ENCODE measurements at places on chromosomes 4 and X.

GRCh38 chr4:161841759-161842158 lies 322.0 kb downstream of the FSTL5 start:
- DNase-seq: no peak

DNA sequence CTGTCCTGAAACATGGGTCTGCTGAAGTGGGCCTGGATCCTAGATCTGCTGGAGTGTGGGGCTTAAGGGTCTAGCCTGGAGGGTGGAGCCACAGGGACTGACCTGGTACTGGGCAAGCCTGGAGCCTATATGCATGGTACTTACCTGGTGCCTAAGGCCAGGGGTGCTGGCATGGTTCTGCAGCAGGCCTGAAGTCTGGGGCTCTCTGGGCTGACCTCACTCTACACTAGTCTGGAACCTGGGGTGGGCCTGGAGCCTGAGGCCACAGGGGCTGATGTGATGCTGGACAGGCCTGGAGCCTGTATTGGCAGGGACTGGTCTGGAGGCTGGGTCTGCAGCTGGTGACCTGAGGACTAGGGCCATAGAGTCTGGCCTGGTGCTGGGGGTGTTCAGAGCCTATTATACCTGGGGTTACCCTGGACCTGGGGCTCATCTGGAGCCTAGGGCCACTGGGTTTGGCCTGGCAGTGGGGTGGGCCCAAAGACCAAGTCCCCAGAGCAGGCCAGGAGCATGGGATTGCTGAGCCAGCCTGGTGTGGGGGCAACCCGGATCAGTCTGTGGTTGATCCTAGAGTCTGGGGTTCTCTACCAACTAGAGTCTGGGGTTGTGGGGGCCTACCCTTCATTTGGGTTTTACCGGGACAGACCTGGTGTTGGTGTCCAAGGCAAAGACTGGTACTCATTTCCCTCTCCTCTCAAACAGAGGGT lies 179.6 kb downstream of the SLC4A4 start:
- DNase-seq: no peak

DNA sequence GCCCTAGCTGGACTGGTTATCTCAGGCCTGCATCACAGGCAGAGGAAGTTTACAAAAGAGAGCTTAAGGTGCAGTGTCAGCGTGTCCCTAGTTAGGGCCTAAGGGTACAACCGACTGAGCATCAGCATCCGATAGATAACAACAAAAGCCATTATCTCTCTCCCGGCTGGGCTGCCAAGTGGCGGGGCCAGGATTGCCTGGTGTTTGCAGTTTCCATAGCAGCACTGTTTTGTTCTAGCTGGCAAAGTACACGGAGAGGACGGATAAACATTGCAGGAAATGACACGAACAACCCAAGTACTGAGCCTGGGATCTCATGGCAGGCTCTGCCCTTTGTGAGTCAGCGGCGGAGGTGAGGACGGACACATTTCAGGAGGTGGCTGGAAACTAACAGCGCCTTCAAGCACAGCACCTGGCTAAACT lies 104.7 kb upstream of the NOCT start:
- DNase-seq: peak; percentile 83

GRCh38 chr4:2902126-2902525 lies 58.5 kb downstream of the ADD1 start:
- no peak for DNase-seq

DNA sequence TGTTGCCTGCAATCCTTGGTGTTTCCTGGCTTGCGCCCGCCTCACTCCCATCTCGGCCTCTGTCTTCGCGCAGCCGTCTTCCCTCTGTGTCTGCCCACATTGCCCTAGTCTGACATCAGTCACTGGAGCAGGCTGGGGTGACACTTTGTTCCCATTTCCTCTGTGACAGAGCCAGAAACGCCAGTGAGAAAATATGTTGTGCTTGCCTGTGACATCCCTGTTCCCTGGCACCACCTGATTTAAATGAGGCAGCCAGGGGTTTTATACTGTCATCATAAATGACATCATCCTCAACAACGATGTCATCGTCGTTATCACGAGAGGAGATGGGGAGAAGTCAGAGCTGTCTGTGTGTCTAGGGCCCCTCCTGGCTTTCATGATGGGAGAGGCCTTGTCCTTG lies 29.1 kb downstream of the ZNF185 start:
- DNase-seq: no peak

DNA sequence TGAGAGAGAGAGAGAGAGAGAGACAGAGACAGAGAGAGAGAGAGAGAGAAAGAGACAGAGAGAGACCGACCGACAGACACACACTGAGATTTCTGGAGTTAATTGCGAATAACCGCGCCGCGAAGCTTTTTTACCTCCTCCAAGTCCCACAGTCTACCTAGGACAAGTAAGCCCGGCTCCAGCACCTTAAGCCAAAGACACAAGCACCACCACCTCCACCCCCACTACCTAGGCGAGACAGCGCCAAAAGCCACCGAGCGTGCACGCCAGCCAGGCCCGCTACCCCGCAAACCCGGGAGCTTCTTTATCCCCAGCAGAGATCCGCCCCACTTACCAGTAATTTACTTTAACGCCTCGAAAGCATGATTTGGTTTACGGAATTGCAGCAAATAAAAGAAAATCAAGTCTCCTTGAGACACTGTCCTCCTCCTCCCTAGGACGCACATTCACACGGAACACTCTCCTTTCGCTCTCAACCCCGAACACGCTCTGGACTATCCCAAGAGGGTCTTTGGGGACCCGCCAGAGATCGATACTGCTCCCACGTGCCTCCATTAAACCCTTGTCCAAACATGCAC lies 649.6 kb upstream of the DIPK2B start:
- no peak for DNase-seq

GRCh38 chr4:75699299-75699698 lies 25.1 kb upstream of the USO1 start:
- no peak for DNase-seq

- no peak for DNase-seq
Observed at GRCh38 chr4:98482503-98482846, 175.9 kb downstream of the TSPAN5 start.

DNA sequence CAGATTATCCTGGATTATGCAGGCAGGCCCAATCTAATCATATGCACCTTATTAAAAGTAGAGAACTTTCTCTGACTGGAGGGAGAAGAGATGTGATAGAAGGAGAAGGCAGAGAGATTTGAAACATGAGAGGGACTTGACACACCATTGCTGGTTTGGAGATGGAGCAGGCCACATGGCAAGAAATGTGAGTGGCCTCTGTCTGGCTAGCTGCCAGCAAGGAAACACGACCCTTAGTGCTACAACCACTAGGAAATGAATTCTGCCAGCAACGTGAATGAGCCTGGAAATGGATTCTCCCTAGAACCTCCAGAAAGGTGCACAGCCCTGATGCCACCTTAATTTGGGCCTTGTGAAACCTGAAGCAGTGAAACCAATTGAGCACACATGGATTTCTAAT lies 79.5 kb upstream of the MBNL3 start:
- no peak for DNase-seq

- no peak for DNase-seq
Observed at GRCh38 chr4:127209580-127210095, 423.1 kb upstream of the INTU start.

DNA sequence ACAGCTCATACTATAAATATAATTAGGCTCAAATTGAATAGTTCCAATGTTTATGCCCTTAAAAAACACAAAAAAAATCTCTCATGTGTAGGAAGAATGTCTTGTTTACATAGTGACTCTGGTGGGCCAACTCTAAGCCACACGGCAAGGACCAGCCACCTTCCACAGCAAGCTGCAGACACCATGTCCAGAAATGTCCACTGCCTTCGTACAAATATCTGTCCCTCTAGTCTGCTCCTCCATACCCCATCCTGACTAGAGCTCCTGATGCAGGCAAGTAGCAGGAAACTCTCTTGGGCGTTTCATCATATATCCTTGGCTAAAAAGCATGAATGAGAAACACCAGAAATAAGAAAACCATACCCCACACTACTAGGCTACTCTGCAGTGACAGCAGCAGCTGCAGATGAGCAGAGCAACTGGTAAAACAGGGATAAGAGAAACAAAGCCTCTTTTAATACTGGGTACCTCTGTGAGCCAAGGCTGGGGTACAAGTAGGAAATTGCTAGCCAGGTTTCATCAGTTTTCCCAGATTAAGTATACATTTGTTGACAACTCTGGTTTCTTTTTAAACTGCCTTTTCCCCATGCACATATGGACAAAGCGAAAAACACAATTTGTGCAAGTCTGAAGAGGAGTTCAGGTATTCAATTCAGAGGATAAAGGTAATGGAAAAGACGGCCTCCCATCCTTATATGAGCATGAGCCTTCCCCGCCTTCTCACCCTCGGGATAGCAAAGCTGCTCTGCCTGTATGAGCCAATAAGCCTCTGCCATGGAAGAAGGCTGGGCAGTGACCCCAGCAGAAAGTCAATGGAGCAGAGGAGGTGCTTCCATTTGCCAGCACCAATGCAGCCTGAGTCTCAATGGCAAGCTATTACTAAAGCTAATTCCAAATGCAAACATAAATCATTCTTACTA lies 245.4 kb downstream of the DCLK2 start:
- DNase-seq: no peak

DNA sequence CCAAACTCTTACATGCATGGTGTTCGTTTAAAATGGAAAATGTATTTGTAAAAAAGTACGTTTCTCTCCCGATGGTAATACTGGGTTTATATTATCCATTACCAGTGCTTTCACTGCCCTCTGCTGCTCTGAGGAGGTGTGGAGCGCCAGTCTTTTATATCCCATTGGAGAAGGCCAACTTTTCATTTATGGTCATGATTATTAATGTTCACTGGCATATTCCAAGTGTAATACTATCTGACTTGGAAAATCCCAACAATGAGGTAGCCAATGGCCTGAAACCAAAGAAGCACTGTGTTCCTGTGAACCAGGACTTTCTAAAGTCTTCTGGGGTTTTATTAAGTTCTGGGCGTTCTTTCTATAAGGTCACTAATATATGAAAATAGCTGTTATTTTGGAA lies 80.7 kb downstream of the SYNPO2 start:
- DNase-seq: no peak

DNA sequence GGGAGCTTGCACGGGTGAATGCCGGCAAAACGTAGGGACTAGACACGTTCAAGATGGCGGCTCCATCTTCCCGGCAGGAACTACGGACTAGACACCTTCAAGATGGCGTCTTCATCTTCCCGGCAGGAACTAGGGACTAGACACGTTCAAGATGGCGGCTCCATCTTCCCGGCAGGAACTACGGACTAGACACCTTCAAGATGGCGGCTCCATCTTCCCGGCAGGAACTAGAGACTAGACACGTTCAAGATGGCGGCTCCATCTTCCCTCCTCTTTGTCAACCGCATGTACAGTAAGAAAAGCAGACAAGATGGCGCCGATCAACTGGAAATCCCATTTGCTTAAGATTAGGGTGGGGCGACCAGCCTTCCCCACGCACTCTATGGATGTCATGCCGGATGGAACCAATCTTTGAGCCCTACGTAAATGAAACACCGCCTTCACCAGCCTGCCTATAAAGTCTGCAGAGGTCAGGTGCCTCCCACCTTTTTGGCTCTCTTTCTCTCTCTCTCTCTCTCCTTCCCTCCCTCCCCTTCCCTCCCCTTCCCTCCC lies 222.4 kb downstream of the CRLF2 start:
- peak; percentile 36 for DNase-seq

DNA sequence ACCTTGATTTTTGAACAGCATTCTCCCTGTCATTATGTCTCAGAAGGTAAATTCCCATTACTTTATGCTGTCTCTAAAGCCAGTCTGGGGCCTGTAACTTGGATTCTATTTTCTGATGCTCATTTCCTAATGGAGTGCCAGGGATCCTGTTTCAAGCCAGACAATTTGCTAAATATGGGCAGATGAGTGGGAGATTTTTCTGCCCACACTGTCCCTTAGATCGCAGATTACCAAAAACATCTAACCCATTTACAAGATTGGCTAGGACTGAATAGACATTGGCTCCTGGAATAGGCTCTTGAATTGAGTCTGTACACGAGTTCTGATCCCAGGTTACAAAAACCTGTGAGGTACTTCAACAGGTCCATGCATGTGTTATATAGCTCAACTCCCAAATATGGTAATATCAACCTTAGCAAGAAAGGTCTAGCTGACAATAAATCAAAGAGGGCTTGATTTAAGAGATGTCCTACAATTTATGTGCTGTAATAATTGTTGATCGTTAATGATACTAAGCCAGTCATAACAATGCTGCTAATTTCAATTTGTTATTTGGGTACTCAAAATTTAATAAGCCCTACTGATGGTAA lies 5.7 kb downstream of the GPC3 start:
- no peak for DNase-seq

DNA sequence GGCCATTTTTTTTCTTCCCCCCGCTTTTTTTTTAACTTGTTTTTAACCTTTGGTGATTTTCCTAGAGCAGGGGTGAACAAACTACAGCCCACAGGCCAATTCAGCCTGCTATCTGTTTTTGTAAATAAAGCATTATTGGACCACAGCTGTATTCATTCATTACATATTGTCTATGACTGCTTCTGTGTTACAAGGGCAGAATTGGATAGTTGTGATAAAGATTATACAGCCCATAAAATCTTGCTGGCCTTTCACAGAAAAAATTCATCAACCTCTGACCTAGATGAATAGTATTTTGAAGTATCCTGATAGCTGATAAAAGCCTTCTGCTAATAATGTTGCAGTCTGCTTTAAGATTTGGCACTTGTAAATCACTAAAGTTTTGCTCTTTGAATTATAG lies 63.4 kb downstream of the SMAD1 start:
- no peak for DNase-seq

GRCh38 chr4:37767546-37767945 lies 58.9 kb upstream of the PGM2 start:
- peak; percentile 88 for DNase-seq

DNA sequence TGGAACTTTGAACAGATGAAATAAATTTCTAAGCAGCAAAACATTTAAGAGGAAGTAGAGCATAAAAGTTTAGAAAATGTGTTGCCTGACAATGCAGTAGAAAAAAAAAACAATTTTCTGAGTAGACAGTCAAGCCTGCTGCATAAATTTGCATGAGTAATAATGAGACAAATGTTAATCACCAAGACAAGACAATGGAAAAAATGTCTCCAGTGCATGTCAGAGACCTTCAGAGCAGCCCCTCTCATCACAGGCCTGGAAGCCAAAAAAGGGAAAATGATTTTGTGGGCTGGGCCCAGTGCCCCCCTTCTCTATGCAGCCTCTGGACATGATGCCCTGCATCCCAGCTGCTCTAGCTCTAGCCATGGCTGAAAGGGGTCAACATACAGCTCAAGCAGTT lies 204.6 kb downstream of the COX18 start:
- DNase-seq: no peak

GRCh38 chr4:189128341-189128740 lies 812.3 kb upstream of the FRG1 start:
- DNase-seq: peak; percentile 88

GRCh38 chr4:180422989-180423711 lies 1820.1 kb upstream of the TENM3 start:
- no peak for DNase-seq
